Heart right ventricle (tissue), 16 donors: ENCODE measurements at places on chromosomes 16 and 17.

GRCh38 chr17:79625706-79626105 is 14.9 kb upstream of the RBFOX3 start:
- peak; percentile 0 for DNase-seq

DNA sequence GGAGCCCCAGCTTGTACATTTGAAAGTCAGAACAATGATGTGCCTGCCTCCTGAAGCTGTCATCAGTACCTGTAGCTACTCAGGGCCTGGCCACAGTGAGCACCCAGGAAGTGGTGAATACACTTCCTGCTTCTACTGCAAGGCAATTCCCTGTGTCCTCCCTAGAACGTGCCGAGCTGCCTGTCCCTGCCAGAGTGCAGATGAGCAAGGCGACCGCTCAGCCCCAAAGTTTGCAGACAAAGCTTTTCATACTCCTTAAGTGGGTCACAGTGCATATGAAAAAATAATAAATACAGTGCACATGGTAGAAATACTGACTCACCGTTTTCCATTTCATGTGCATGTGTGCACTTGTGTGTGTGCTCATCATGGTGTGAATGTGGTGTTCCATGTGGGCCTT is 77.3 kb downstream of the MPRIP start:
- DNase-seq = no peak

DNA sequence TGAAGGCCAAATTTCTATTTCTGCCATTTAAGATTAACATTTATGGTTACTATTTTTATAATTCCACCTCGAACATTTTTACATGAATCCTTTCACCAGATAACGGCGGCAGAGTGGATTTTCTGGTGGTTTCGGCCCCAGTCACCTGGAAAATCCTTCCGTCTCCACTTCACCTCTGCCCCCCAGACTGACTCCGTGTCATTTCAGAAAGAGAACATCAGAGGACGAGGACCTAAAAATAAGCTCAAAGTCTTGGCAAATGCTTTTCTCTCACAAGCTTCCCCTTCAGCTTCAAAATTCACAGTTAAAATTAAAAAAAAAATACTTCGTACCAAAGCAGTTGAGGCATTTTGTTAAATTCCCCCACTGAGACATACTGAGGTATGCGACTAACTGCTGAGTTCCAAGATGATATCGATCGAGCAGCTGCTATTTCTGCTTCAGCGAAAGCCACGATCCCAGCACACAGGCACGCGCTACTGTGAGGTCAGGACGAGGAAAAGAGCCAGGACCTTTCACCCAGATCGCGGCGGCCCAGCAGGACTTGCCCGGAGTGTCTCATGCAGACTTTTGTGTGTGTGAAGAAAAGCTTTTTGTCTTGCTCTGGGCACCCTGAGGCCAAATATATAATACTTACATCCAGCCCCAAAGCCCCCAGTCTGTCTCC is 36.8 kb downstream of the ASPA start:
- peak; percentile 83 for DNase-seq

- no peak for DNase-seq
Observed at GRCh38 chr17:20728181-20728580, 148.7 kb downstream of the CDRT15L2 start.

DNA sequence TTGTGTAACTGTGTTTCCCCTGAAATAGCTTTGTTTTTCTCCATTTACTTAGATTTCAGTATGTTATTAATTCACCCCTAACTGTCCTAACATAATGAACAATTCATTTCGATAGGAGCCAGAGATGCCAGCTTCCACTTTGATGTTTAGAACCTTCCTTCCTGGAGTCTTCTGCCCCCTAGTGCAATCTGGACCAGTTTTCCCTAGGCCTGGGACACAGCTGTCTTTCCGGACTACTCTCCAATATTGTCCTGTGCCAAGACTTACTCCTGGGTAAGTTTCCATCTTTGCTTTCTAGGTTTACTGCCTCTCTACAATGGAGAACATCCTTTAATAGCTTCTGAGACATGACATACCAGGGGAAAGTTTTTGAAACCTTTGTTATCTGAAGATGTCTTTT is 12.8 kb downstream of the RECQL5 start:
- DNase-seq = no peak

DNA sequence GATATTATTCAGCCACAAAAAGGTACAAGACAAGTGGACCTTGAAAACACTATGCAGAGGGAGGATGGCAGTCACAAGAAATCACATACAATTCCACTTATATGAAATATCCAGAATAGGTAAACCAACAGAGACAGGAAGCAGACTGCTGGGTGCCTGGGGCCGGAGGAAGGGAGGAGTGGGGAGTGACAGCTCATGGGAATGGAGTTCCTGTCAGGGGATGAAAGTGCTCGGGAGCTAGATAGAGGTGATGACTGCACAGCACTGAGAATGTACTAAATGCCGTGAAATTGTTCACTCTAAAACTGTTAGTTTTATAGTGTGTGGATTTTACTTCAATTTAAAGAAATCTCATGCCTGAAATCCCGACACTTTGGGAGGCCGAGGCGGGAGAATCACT is 74.2 kb upstream of the MED9 start:
- no peak for DNase-seq

DNA sequence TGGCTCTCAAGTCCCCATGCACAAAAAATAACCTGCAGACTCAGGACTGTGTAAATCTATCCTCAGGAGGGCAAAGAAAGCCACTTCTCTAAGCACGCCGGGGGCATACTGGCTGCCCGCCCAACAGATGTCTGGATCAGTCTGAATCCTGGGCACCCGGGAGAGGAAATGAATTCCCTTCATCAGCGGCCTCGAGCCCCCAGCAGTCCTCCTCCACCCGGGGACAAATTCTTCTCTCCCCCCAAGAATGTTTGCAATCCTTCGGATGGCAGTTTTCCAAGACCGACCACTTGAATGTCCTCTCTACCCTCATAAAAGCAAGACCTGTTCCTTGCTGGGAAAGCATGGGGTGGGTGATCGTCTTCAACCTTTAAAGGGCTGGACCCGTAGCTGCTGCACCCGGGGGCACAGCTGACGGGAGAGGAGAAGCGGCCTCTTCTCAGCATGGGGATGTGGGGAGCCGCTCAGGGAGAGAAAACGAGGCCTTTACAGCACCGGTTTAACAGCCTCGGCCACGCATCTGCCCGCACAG is 9.4 kb upstream of the MAP2K3 start:
- no peak for DNase-seq

DNA sequence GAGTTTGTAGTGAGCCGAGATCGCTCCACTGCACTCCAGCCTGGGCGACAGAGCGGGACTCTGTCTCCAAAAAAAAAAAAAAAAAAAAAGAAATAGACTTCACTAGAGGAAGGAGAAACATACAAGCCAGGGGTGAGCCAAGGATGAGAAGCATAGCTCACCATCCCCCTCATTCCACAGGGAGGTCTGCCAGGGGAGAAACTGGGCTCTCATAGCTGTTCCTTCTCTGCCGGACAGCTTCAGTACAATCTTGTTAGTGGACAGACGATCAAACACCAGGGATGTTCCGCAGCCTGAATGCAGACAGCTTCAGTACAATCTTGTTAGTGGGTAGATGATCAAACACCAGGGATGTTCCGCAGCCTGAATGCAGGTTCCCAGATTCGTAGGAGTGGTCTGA is 509.6 kb downstream of the CDH13 start:
- no peak for DNase-seq

DNA sequence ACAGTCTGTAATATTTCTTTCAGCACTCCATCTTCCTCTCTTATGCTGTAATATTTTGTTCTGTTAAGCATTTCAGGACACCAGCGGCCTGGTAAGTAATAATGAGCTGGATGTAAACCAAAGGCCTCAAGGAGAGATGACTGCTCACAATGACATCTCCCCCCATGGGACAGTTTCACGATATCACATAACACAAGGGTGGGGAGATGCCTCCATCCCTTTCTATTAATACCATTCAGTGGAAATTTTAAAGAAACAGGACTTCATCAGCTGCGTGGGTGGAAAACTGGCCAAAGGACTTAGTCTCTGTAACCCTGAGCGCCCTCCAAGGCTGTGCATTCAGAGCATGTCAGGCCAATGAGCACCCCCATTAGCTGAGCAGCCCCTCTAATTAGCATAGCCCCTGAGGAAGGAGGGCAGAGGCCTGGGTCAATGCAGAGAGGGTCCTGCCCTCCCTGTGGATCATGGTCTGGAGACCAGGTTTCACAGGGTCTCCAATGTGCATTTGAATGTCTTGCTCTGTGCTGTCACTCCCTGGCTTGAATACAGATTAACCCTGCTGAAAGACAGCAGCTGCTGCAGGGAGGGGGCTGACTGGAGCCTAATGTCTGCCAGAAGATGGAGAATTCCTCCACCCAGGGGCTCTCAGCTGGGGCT is 156.4 kb downstream of the HS3ST2 start:
- DNase-seq = no peak

DNA sequence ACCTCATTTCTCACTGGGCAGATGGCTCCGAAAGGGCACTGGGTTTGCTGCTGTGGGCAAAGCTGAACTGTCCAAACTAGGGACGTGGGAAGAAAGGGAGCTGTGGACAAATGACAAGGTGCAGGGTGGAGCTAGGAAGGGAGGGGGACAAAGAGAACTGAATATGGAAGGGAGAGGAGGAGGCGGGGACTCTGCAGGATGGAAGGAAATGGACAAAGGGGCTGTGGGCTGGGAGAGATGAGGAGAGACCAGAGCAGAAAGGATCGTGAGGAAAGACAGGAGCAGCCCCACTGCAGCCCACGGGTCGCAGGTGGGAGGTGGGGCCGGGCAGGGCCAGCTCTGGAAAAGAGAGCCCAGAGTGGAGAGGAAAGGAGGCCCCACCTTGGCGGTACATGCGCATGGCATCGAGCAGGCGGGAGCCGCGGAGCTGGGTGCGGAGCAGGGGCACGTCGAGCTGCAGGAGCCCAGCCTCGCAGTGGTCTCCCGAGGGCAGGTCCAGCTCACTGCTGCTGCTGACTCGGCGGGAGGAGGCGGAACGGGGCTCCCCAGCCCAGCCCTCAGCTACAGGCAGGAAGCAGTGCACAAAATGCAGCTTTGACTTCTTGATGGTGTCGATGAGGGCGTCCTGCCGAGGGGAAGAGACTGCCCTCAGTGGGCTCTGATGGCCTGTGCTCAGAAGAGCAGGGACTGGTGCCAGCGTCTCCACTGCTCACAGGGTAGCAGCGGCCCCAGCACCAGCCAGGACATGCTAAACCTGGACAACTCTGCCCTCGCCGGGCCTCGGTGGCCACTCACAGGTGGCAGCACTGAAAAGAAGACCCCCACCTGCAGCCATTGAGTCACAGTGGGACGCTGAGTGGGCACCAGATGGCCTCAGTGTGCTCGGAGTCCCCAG is 66.8 kb downstream of the PIPOX start:
- no peak for DNase-seq

- no peak for DNase-seq
Observed at GRCh38 chr17:16908273-16908672, 63.6 kb downstream of the TNFRSF13B start.

DNA sequence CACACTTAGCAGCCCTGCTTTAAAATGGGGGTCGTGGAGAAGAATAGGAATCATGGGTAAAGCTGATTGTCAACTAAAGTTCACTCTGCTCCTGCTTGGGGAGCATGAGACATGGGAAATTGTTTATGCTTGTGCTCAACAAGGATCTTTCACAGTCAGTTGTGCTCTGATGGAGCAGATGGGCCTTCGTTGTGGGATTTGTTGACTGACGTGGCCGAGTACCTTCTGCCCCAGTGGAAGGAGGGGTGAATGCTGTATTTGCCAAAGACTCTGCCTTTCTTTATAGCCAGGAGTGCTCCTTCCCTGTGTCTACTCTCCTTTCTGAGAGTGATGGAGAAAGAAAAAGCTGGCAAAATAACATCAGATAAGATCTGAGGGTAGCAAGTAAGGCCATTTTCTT is 11.4 kb downstream of the ARSG start:
- no peak for DNase-seq

DNA sequence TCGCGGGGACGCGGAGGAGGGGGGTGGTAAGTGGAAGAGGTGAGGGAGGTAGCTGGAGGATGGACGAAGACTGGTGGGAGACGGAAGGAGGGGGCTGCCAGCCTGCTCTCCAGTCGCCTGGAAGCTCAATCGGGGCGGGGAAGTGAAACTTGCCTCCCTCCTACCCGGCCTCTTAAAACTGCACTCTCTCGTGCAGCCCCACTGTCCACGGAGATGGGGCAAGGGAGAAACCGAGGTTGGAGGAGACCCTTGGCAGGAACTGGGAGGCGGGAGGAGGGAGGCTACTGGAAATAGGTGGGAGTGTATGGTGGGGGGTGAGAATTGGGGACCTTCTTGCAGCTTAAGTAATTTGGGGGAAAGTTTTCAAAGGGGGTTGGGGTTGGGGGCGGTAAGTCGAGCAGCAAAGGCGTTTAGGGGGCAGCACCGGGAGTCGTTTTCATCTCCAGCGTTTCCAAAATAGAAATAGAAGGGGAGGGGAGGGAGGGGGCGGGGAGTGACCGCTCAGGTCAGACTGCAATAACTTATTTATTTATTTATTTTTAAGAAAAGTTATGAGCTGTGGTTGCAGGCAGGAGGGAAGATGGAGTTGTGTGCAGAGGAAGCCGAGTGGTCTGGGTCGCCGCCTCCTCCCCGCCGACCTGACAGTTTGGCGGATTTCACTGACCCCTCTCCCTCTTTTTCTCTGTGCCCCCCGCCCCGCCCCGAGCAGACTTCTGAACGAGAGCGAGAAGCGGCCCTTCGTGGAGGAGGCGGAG is 1.4 kb downstream of the SOX9 start:
- DNase-seq = no peak

GRCh38 chr17:76497979-76498875 is 3.0 kb downstream of the RHBDF2 start:
- DNase-seq = peak; percentile 88

GRCh38 chr16:76176153-76176552 is 101.0 kb upstream of the CNTNAP4 start:
- DNase-seq = no peak

- DNase-seq = no peak
Observed at GRCh38 chr16:84766978-84767773, 52.6 kb upstream of the CRISPLD2 start.

DNA sequence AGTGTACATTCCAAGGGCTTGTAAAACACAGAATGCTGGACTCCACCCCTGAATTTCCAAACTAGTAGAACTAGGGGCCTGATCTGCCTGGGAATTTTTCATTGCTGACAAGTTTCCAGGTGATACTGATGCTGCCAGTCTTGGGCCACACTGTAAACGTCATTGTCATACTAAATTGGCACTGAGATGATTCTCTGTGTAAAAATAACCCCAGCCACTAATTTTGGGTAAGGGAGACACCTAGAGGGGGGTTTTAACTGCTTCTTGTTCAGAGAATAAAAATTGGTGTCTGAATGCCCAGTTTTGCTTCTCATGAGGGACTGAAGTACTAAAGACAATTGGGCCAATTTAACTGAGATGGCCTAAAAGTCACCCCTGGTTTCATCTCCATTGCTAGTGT is 5.0 kb upstream of the CDH13 start:
- no peak for DNase-seq

GRCh38 chr16:6498858-6499257 is 833.8 kb upstream of the RBFOX1 start:
- no peak for DNase-seq

- DNase-seq = no peak
Observed at GRCh38 chr16:86856946-86857586, 278.7 kb downstream of the FOXL1 start.

GRCh38 chr16:49333259-49333597 is 40.4 kb upstream of the C16orf78 start:
- DNase-seq = no peak
